HFF-Myc (cell line): ENCODE measurements at places on chromosomes 3 and 15.

DNA sequence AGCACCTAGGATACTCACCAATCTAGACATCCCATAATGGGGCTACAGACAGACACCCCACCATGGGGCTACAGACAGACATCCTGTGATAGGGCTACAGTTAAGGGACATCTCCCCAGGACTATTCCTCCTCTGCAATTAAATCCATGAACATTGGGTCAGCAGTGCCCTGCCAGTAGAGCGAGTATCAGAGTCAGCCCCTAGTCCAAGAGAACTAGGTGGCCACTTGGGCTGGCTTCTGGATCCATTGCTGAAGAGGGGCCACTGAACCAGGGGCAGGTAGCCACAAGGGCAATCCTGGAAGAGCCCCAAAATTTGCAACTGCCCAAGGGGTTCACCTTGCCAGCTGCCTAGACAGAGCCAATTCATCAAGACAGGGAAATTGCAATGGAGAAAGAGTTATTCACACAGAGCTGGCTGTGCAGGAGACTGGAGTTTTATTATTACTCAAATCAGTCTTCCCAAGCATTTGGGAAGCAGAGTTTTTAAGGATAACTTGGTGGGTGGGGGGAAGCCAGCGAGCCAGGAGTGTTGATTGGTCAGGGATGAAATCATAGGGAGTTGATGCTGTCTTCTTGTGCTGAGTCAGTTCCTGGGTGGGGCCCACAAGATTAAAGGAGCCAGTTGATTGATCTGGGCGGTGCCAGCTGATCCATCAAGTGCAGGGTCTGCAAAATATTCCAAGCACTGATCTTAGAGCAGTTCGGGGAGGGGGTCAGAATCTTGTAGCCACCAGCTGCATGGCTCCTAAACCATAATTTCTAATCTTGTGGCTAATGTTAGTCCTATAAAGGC, 170.2 kb upstream of the SMAD3 start:
- DNase-seq = no peak

- DNase-seq = no peak
Measured at GRCh38 chr3:9942934-9943690, 9.1 kb downstream of the PRRT3 start.

- no peak for DNase-seq
Measured at GRCh38 chr3:187919544-187919943, 174.3 kb upstream of the BCL6 start.

GRCh38 chr3:127723011-127723567, 50.3 kb downstream of the ABTB1 start:
- DNase-seq = no peak

DNA sequence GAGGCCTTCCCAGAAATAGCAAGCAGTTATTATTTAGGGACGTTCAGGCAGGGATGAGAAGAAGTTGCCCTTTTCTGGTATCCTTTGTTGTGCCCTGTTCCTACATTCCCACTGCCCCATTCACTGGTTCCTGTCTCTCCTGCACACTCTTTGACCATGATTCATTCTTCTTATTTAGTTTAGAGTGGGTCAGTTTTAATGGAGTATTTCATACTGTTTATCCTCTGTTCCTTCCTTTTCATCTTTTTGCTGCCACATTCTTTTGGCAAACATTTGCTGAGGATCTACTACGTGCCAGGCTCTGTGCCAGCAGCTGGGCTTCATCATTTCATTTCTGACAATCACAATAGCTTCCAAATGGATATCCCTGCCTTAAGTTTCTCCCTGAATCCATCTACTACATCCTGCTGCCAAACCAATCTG, 11.8 kb upstream of the EID1 start:
- no peak for DNase-seq

- no peak for DNase-seq
Measured at GRCh38 chr3:14664170-14664569, 10.8 kb upstream of the C3orf20 start.

GRCh38 chr3:146823622-146824021, 218.5 kb upstream of the PLSCR5 start:
- no peak for DNase-seq

GRCh38 chr15:52858782-52859176, 68.6 kb upstream of the ONECUT1 start:
- no peak for DNase-seq

DNA sequence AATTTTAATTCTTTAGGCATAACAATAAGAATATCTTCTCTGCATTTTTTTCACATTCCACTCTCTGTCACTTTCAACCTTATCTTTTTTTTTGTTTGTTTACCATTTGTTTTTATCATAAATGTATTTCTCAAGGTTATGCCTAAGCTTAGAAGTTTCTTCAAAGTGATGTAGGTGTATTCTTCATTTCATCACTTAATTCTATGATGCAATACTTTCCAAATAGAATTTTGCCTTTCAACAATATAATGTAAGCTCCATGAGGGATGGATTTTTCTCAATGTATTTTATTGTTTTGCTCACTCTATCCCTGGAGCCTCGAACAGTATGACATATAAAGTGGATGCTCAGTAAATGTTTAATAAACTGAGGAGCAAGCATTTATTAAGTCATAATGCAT, 444.9 kb downstream of the EPHA6 start:
- no peak for DNase-seq

GRCh38 chr15:74426404-74427281, 7.1 kb downstream of the SEMA7A start:
- DNase-seq = no peak

GRCh38 chr15:66212563-66212921, 41.0 kb downstream of the MEGF11 start:
- no peak for DNase-seq

GRCh38 chr3:88033808-88034207, 25.0 kb downstream of the CGGBP1 start:
- DNase-seq = no peak

GRCh38 chr15:62165793-62166375, 799 bp upstream of the C2CD4B start:
- DNase-seq = no peak

DNA sequence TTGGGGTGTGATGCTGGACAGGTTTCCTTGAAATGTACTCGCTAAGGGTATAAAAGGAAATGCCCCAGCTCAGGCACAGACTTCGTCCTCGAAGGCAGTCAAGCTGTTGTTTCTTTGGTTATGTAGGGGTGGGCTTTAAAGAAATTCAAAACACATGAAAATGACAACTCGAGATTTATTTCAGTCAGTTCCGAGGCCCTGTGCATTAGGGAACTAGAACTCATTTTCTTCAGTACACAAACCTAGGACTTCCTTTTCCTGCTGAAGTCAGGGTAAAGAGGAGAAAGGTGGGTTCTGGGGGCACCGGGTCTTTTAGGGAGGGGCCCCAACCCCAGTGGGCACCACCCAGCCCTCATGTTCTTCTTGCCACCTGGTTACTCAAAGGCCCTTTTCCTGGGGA, 7.7 kb downstream of the CCR9 start:
- DNase-seq = no peak

GRCh38 chr15:90095521-90095959, 6.7 kb downstream of the IDH2 start:
- no peak for DNase-seq

DNA sequence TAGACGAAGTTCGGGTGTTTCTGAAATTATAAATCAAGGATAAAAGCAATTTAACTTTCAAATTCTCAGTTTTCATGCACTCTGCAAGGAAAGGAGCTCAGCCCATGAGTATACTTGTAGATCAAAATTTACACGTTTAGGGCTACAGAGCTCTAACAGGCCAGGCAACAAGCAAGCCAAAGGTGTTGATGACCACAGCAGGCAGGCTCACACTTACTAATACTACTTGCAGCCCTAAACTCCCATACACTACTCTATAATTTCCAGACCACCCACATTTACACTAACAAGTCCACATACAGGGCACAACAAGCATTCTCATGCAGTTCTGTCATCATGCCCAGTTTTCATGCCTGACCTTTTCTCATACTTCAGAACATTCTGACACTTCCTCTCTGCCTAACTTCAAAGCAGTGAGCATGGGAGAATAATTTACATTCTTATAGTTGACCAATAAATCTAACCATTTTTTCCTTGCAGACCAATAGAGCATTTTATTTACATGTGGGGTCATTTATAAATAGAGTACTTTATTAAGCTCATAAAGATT, 124.7 kb upstream of the FRMD4B start:
- no peak for DNase-seq

DNA sequence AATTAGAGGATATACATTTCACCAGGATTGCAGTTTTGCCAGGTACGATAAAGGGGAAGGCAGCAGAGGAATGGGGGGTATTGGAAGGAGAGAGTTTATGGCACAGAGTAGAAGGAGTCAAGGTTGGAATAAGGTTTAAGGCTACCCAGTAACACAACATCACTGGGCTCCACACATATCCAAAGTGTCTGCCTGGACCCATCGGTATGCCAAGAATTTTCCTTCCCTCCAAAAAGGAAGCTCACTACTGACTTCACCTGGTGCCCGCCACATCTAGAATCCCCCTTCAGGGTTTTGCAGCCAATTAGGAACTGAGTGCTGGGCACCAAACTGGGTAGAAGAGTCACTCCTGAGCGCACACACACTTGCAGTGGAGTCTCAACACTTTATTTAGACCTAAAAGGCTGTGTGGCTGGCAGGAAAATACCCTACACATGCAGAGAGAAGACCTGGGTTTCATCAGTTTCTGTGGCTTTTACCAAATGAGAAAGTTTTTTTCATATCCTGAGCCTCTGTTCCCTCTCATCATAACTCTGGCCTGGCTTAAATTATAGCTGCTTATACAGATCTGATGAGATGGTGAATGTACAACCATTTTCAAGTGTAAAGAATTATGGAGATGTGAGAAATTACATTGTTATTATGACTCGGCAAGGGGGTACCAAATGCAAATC, 190.8 kb upstream of the LPP start:
- no peak for DNase-seq

DNA sequence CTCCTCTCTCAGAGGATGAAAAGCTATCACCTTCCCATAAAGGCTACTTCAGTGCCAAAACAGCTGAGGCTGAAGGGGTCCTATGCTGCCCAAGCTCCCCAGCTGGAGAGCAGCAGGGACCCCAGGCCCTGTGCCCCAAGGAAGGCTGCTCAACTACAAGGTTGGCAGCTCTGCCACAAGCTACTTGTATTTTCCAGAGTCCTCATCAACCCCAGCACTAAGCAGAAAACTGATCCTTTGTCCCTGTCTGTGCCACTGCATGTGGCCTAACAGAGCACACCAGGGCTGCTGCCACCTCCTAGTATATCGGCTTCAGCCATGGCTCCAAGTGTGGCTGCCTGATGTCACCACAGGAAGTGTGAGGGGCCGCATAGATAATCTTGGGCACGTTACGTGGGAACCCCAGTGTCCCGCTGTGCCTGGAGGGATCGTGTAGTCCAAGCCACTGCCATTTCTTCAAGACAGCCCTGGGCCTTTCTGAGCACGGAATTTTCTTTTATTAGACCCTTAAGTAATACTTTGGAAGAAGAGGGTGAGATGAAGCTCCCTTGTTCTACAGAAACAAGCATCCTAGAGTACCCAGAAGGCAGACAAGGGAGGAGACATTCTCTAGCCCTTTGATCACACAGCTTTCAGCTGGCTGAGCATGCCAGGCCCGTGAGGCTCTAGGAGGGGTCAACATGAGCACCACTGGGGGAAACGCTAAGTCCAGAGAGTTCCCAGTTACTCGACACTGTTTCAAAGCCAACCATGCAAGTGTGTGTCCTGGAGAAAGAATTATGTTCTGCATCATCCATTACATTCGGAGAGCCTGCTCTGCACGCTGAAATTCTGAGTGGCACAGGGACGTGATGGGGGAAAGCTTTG, 60.7 kb downstream of the CAPN7 start:
- DNase-seq = no peak

- no peak for DNase-seq
Measured at GRCh38 chr3:128684986-128685726, 34.5 kb upstream of the RPN1 start.

GRCh38 chr3:23650371-23651140, 155.2 kb upstream of the UBE2E1 start:
- DNase-seq = no peak

DNA sequence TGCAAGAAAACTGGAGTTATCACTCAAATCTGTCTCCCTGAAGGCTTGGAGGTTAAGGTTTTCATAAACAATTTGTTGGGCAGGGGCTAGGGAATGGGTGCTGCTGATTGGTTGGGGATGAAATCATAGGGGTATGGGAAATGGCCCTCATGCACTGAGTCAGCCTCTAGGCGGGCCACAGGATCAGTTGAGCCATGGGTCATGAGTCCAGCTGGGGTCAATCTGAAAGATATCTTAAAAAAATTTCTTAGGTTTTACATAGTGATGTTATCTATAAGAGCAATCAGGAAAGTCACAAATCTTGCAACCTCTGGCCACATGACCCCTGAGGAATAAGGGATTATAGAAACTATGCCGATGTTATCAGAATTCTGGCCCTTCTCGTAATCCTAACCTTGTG, 491.7 kb downstream of the ZIC1 start:
- DNase-seq = no peak

DNA sequence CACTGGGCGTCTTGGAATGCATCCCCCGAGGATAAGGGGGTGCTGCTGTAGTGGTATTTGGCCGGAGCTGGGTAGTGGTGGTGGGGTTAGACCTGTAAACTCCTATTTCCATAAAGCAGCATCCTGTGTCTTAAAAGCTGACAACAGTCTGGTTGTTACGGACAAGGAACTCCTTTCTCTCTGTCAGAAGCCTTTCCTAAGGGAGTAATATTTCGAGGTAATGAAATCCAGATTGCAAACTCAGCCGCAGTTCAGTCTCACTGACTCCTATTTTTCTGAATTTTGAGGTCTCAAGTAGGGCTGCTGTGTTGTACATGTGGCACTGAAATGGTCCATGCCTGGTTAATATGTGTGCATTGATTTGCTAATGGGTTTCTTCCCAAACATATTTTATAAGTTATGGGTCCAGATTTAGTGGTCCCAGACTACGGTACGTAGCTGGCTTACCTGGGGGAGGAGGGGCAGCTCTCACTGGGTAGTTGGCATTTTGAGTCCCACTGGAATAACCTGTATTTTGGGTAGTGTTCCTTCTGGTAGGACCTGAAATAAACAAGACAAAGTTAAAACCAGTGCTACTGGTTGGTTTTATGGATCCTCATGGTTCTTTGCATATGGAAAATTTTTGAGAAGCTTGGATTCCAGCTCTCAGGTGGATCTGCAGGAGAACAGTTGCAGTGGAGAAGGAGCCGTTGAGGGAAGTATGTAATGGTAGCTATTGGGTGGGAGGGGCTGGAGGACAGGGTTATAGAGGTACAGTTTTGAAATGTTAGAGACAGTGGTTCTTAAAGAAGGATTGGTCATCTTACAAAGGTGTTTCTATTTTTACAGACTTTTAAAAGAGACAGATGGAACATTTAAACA, 48.6 kb upstream of the LDHAL6B start:
- DNase-seq = no peak

- no peak for DNase-seq
Measured at GRCh38 chr3:69116897-69117296, 5.5 kb downstream of the LMOD3 start.

GRCh38 chr3:141523615-141524375, 37.0 kb downstream of the RASA2 start:
- no peak for DNase-seq

DNA sequence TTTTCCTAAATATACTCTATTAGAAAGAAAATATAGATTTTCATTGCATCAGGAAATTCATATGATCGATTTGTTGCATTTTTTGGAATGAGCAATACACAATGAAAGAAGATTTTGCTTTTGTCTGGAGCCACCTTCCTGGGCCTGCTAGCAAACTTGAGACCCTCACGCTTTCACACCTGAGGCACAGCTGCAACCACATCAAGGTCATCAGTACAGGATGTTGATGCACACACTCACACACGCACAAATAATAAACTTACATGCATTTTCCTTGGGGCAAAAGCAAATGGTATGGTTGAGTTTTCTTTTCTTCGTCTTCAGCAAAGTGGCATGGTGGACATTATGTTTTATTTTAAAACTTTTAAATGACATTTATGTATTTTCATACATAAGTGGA, 64.8 kb upstream of the SATB1 start:
- DNase-seq = no peak

- DNase-seq = no peak
Measured at GRCh38 chr3:128378631-128379347, 87.9 kb downstream of the DNAJB8 start.
